ENCODE measurements at places on chromosomes 2 and 18.

DNA sequence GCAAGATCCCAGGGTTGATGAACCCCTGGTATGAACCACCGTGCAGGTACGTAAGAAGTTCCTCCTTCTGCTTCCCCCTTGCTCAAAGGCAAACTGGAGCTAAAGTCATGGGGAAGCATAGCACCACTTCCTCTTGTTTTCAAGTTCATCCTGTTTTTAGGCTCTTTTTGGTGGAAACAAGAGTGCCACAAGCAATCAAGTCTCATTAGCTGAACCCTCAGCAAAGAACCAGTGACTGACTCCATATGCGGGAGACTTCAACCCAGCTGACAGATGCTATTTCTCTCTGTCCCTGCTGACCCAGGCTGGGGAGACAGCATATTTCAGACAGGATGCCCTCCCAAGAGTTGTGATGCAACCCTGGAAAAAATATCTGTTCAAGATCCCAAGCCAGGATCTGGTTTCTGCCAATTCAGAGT is 47.7 kb downstream of the BCL2 start:
- DNase-seq = no peak

GRCh38 chr2:132667706-132668105 is 2.3 kb downstream of the LYPD1 start:
- no peak for DNase-seq

DNA sequence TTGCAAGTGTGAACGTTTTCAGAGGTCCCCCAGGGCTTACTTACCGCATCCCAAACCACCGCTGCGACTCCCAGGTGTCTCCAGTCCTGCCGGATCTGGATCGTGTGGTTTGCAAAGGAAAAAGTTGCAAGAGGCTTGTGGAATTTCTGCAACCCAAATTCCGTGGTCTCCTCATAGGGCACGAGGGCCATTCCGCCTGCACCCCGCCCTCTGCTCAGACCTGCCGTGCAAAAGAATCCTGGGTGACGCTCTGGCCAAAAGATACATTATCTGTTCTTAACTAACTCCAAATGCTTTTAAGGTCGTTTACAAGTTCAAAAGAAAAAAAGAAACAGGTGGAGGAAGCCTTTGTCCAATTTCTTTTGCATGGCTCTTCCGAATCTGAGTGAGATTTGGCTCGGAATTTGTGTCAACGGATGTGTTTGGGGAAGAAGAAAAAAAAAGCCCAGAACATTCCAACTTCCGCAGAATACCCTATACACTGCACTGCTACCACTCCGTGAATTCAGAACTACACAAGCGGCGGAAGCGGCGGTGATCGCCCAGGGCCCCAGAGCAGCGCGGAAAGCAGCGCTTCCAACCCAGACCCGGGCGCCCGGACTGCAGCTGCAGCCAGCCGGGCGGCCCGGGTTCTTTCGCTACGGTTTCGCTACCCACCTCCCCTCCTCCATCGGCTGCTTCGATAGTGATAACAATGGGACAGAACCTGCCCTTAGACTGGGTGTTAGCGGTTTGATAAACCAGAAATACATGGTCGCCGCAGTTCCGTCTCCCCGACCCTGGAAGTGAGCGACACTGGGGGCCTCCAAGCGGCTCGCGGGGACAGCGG is 795 bp downstream of the METTL21A start:
- DNase-seq = peak; percentile 25

GRCh38 chr2:152587187-152587947 is 129.9 kb downstream of the PRPF40A start:
- no peak for DNase-seq

DNA sequence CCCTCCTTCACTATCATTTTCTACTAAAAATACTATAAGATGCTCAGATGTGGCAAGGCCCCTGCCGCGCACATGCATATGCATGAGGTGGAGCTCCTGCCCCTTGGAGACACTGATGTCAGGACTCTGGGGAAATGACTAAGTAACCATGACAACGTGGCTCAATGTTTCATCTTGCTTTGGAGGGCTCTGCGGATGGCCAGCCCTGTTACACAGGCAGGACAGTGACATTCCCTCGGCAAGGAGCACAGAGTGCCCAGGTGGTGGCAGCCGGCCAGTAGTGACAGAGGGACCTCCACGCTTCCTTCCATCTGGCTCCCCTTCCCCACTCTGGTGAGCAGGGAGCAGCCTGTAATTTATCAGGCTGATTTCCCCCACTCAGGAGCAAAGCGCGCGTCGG is 364.1 kb downstream of the SS18 start:
- DNase-seq = no peak

DNA sequence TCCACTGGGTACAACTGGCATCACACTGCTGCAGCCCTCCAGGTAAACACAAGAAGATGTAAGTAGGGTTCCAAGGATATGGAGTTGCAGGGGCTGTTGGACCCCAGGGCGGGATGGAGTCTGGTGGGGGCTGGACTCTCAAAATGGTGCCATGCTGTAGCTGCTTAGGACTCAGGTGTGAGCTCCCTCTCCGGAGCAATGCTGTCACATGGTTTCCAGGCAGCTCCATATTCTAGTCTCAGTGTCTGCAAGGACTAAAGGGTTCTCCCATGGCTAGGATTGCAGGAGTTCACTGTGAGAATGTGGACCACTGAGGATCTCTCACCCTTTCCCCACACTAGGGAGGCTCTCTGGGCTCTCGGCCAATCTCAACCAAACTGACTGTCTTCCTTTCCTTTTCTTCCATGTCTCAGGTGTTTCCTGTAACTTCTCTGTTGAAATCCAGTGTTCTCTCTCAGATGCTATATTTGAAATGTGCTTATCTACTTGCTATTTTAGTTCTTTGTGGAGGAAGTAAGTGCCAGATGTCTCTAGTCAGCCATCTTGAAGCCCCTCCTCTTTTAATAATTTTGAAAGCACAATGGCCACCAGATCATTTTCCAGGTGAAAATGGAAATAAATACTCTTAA is 57.6 kb downstream of the CCNT2 start:
- DNase-seq = no peak

DNA sequence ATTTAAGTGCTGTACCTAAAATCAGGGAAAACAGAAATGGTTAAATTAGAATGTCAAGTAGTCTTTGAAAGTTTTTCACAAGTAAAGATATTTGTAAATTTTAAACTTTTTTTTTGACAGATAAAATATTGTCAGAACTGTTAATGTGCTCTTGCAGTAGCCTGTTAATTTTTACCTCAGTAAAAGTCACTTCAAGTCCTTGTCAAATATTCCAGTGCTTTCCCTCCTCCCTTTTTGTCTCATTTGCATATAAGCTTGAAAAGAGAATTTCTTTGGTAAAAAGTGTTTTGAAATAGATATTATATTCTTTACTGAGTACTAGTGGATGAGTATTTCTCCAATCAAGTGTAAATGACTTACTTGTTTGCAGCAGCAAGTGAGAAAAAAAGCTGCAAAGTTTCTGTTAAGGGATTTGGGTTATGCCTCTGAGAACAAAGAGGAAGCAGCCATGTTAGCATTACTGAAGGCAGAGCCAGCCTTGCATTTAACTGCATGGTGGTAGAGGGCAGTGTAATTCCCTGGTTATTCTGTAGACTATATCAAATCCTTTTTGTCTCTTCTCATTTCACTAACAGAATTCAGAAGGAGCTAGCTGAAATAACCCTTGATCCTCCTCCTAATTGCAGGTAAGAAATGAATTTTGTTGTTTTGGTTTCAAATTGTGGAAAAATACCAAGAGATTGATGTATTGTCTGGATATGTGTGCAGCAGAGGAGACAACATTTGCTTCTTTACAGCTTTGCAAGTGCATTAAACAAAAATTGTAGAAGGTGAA is 3.2 kb downstream of the UBE2E3 start:
- no peak for DNase-seq

DNA sequence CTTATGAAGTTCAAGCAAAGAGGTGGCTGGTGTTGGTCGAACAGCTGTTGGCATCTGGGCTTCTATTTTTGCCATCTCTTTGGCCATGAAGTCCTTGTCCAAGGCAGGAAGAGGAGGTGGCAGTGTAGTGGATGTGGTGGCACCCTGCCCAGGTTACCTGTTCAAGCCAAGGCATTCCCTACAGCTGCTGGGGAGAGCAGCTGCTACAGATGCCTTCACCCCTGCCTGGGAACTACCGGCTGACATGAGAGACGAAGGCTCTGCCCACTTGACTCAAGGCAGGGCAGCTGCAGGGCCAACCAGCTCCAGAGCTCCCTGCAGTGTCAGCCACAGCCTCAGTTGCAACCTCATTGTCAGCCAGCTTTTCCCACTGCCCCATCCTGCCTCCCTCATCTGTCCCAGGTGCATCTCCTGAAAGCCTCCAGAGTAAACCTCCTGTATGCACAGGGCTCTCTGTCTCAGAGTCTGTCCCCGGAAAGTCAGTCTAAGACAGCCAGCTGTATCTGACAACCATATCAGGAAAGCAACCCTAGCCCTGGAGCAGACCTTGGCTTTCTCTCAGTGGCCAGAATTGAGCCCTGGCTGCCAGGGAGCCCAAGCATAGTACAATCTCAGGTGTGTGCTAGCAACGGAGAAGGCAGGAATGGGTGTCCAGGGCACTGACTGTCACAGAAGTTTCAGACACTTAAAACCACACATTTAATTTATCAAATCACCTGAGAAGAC is 115.9 kb downstream of the RPIA start:
- no peak for DNase-seq

DNA sequence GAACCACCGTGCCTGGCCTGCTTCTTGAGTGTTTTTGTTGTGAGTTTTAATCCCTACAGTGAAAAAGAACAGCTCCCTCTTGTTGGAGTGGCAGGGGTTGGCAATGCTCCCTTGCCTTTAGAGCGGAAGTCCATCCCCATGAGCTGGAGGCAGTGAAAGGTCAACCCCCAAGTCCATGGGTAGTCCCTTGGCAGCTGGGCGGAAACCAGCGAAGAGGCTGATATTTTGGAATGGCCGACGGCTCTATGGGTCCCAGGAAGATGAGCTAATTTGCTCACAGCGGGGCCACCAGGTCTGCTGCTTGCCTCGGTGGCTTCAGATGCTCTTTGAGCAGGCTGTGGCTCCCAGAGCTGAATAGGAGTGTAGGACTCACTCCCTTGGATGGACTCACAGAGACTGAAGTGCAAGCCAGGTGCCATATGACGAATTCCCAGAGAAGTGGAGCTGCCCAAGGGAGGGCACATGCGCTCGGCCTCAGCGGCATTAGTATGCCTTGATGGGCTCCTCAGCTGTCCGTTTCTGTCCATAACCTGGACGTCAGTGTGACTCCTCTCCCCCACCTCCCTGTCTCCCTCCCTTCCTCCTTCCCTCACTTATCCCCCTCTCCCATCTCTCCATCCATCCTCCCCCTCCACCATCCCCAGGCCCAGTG is 25.4 kb upstream of the RHOB start:
- DNase-seq = no peak

DNA sequence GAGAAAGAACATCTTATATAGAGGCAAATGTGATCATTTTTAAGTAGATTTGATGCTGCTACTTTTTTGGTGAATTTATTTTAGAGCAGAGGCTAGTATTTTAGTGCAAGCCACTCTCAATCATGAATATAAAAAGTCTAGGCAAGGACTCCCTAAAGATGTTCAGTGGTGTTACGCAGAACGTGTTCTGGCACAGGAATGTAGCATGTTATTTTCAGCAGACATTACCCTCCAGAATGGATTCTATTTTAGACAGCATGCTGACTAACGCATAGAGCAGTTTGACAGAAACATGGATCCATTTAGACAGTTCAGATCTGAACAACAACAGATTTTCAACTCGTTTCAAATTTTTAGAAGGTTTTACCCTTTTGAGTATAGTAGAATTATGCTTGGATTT is 54.1 kb downstream of the DSC3 start:
- no peak for DNase-seq

DNA sequence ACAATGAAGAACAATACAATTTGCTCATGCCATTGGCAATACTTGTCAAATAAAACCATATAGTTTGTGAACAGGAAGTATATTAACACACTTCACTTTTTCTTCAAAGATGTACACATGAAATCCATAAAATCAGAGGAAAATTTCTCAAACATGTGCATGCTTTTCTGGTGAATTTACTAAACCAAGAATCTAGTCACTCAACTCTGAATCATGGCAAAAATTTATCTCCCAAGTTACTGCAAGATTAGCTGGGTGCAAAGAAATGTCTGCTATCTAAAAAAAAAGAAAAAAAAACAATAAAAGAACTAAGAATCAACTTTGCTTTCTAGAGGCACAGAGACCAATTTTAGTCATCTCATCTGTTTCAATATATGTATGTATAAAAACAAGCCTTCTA is 419.2 kb downstream of the NR4A2 start:
- no peak for DNase-seq

GRCh38 chr18:31274931-31275330 is 43.0 kb upstream of the DSG1 start:
- DNase-seq = no peak

GRCh38 chr2:219887870-219888269 is 260.4 kb downstream of the SLC4A3 start:
- DNase-seq = no peak

DNA sequence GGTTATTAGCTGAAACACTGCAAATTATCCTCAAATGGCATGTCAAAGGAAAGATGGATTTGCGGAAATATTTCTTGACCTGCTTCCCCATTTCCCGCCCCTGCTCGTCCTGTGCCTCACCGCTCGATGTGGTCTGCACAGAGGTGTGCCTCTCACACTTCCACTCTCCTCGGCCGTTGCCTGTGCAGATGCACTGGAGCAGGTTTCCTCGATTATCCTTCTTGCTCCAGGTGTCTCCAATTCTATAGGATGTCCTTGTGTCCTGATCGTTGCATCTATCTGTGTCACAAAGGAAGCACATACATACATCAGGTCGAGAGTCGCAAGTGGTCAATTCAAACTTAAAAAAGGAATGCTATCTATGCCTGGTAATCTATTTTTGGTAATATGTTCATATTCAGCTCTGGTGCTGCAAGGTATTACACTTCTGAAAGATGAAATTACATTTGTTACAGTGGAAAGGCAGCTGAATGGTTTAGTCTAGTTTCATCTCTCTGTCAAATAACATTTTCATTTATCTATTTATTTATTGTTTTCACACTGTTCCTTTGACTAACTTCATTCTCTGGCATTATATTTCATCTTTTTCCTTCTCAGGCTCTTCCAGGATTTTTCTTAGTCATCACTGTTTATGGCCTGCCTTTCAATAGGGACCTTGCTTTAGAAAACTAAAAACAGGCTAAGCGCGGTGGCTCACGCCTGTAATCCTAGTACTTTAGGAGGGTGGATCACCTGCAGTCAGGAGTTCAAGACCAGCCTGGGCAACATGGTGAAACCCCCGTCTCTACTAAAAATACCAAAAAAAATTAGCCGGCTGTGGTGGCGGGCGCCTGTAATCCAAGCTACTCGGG is 7.6 kb downstream of the FN1 start:
- DNase-seq = no peak

All from activated T-cell treated with anti-CD3 and anti-CD28 coated beads, Interleukin-2, amount 50 U/mL, for 1 hour (primary cell).